CD4-positive, alpha-beta T cell treated with Interleukin-10 for 1 hour (primary cell): ENCODE measurements at places on chromosomes 11 and 22.

- DNase-seq: no peak
Measured at GRCh38 chr11:80118073-80118472, 677.2 kb upstream of the TENM4 start.

GRCh38 chr11:25981998-25982397 is 349.9 kb upstream of the ANO3 start:
- no peak for DNase-seq

- no peak for DNase-seq
Measured at GRCh38 chr22:44995105-44995514, 14.7 kb downstream of the PHF21B start.

- no peak for DNase-seq
Measured at GRCh38 chr11:31690041-31690440, 121.1 kb downstream of the PAX6 start.

DNA sequence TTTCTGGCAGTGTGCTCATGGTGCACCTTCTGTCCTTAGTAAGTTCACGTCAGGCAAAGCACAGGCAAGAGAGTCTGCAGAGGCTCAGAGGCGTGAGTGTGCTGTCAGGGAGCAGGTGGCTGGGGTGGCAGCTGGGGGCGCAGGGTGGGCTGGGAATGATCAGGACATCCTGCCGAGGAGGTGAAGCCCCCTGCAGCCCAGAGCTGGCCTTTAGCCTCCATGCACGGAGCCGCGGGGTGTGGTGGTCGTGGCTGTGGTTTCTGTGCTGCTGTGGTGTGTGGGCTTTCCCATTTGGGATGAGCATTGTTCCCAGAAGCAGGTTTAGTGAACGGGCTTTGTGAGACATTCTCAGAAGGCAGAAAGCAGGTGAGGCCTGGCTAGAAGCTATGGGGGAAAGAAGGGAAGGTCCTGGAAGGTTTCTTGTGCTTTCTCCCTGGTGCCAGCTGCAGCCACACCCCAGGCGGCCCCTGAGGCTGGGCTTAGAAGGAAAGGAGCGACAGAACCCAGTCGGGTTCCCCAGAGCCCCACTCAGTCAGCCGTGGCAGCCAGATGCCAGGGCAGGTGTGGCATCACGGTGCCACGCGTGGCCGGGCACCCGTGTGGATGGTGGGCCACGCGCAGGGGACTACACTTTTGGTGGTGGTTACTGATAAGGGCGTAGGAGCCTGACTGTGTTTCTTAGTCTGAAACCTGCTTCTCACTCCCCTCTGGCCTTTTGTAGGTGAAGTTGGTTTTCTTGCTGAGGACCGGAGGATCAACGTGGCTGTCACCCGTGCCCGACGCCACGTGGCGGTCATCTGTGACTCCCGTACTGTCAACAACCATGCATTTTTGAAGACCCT is 32.0 kb downstream of the IGHMBP2 start:
- no peak for DNase-seq

DNA sequence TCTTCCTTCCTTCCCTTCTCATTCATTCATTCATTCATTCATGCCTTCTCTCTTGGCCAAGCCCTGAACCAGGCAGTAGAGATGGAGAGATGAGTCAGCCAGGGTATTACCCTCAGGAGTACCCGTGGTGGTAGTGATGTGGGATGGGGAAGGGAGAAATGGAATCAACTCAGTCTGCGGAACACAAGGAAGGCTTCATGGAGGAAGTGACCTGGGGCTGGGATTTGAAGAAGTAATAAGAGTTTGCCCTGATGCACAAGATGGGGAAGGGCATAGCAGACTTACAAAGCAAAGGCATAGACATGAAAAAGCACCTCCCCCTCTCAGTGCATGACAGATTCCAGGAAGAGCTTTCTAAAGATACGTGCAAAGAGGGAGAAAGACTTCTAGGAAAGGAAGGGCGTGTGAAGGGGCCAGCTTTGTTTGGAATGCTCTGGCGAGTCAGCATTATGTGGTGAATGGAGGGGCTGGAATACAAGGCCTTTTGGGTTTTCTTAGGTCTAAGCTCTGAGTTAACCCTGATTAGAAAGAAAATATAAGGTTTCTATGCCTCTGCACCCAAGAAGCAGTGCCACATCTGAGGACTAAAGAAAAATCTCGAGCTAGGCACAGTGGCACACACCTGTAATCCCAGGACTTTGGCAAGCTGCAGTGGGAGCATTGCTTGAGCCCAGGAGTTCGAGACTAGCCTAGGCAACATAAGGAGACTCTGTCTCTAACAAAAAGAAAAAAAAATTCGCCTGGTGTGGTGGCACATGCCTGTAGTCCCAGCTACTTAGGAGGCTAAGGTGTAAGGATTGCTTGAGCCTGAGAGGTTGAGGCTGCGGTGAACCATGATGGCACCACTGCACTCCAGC is 36.4 kb upstream of the ACER3 start:
- DNase-seq: no peak

GRCh38 chr22:22009661-22010060 is 27.1 kb upstream of the TOP3B start:
- DNase-seq: no peak

DNA sequence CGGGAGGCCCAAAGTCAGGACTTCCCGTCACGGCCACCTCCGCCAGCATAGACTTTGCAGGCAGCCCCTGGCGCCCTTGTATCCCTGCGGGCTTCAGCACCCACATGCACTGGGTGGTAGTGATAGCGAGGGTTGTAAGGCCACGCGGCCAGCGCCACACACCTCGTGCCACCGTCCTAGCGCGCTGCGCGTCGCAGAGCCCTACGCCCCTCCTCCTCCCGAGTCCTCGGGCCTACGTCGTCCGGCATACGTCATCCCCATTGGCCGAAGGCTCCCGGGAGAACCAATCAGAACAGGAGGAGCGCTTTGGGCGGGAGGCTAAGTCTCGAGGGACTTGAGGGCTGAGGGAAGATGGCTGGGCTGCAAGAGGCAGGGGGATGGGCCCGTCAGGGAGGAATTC is 1.3 kb upstream of the BTBD18 start:
- no peak for DNase-seq

GRCh38 chr11:114159320-114159719 is 99.8 kb downstream of the ZBTB16 start:
- no peak for DNase-seq

- no peak for DNase-seq
Measured at GRCh38 chr11:44498089-44498871, 67.2 kb upstream of the CD82 start.

GRCh38 chr22:46937185-46937584 is 174.7 kb downstream of the TBC1D22A start:
- DNase-seq: no peak

DNA sequence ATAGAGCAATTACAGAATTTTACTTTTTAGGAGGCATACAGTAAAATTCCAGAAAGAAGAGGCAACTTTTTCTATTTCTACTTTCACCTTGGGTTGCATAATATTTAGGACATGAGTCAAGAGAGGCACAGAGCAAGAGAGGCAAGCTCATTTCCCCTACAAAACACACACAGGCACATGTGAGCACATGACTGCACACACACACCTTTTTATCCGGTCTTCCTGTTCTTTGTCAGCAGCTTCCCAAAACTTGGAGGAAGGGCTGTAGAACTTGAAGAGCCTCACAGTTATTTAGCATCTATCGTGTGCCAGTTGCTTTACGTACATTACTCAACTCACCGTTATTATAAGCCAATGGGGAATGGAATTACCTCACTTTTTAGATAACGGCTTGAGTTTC is 37.8 kb upstream of the CCDC179 start:
- no peak for DNase-seq

DNA sequence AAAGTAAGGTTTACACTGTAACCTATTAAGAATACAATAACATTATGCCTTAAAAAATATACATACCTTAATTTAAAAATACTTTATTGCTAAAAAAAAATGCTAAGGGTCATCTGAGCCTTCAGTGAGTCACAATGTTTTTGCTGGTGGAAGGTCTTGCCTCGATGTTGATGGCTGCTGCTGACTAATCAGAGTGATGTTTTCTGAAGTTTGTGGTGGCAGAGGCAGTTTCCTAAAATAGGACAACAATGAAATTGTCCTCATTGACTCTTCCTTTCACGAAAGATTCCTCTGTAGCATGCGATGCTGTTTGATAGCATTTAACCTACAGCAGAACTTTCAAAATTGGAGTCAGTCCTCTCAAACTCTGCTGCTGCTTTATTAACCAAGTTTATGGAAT is 97.6 kb downstream of the FAT3 start:
- no peak for DNase-seq

- peak; percentile 54 for DNase-seq
Measured at GRCh38 chr11:1757861-1758610, 5.7 kb downstream of the CTSD start.

GRCh38 chr11:128250482-128250881 is 336.9 kb downstream of the ETS1 start:
- DNase-seq: no peak

DNA sequence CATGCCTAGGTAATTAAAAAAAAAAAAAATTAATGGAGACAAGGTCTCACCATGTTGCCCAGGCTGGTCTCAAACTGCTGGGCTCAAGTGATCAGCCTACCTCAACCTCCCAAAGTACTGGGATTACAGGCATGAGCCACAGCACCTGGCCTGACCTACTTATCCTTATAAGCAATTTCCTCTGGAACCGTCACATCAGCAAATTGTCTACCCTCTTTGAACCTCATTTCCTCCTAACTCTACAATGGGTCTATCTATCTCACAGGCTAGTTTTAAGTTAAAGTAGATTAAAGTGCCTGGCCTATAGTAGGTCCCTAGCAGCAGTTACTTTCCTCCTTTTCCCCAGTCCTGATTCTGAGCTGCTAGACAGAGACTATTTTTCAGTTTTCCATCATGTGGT is 43.5 kb downstream of the THAP12 start:
- no peak for DNase-seq

- DNase-seq: peak; percentile 27
Measured at GRCh38 chr22:29524442-29525191, 28.9 kb downstream of the THOC5 start.

- DNase-seq: no peak
Measured at GRCh38 chr22:46073683-46074504, 76.4 kb upstream of the PPARA start.

DNA sequence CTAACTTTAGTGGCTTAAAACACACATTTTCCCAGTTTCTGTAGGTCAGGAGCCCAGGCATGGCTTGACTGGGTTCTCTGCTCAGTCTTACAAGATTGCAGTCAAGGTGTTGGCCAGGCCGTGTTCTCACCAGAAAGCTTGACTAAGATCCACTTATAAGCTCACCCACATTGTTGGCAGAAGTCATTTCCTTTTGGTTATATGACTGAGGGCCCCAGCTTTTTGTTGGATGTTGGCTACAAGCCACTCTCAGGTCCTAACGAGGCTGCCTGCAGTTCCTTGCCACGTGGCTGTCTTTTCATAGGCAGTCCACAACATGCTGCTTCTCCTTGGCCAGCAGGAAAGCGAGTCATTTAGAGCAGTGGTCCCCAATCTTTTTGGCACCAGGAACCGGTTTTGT is 79.3 kb upstream of the CRTAM start:
- no peak for DNase-seq

- DNase-seq: no peak
Measured at GRCh38 chr11:46330563-46331281, 16.5 kb upstream of the DGKZ start.

- no peak for DNase-seq
Measured at GRCh38 chr11:128567130-128567529, 20.2 kb downstream of the ETS1 start.

DNA sequence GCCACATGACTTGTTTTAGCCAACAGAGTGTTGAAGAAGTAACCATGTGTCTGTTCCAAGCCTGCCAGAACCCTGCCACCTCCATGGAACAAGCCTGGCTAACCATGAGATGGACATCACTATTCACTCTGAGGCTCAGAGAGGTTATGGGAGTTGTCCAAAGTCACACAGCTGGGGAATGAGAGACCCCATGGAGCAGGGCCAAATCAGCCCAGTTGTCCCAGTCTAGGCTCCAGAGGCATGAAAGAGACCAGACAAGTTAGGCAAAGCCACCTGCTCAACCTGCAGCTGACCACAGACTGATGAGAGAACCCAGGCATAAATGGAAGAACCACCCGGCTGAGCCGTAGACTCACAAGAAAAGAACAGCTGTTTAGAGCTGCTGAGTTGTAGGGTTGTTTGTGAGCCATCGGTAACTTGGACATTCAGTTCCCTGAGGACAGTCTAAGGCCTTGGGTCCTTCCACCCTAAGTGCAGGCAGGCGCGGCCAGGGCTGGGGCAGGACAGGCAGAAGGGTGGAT is 74.7 kb upstream of the PHF21B start:
- no peak for DNase-seq

GRCh38 chr11:1667906-1668305 is 29.1 kb upstream of the KRTAP5-6 start:
- no peak for DNase-seq

DNA sequence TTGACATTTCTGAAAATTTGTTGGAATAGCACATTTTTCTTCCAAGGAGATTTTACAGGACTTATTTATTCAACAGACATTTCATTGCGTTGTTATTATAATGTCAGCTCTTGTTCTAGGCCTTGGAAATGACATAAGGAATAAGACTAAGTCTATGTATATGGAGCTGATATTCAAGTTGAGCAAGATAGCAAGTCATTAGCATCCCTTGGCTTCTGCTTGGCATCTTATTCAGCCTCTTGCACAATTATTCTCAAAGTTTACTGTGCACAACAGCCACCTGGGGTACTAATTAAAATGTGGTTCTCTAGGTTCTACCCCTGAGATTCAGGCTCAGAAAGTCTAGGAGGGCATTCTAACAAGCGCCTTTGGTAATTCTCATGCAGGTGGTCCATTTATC is 304.8 kb upstream of the DDI1 start:
- no peak for DNase-seq

DNA sequence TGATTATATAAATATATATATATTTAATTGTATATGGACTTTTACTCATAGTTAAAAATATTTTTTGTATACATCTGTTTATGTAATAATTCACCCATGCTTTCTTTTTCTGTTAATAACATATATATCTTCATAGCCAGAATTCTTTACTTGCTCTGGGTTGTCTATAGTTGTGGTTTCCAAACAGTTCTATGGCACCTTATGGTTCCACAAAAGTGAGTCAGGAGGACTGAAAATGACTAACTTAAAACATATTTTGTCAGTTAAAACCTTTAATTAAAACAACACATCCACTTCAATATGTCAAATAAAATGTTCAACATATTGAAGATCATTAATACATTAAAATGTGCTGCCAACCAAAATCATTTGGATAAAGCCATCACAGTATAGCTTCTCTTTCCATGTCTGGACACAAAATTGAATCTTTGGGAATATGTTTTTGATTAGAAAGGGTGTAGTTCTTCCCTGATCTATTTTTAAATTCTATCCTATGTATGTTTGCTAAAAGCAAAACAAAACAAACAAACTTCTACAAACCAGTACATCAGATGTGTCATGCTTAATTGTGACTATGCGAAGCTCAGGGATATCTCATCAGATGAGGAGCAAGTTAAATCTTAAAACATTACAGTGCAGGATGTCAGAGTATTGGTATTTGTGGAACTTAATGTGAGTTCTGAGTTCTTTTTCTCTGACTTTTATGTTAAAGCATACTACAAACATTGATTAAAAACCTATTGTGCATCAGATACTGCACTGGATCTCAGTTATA is 1488.4 kb upstream of the TENM4 start:
- no peak for DNase-seq

DNA sequence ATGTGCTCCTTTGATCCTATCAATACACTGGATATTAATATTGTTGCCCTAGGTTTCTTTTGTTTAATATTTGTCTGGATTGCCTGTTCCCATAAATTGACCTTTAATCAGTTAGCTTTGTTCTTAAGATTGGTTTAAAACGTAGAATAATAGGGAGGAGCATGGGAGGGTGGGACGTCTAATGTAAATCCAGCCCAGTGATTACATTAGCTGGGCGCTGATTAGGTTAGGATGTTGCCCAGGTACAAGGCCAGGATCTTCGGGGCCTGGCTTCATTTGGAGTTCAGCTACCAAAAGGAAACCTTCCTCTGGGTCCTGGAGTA is at the start of gene SRSF8:
SRSF8 (plus strand) TSS at position 204 of the 323 bp plus-strand sequence. CDS start 308 bp downstream, outside the sequence.
- DNase-seq: no peak
